ENCODE measurements at places on chromosomes 5 and 9.

DNA sequence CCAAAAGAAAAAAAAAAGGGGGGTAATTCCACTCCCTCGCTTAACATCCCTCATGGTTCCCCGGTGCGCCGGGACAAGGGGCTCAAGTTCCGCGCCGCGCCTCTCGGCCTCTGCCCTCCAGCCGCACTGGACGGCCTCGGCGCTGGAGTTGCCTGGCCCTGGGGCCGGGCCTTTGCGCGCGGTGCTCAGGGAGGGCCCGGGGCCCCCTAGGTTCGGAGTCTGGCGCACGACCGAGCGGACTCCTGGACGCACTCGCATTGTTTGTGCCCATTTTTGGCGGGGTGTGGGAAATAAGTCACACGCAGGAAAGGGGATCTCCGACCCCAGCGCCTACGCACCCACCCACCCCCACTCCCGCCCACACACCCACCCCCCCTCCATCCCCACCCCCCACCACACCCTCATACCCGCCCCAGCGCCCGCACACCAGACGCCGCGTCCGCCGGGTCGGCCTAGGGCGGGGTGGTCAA is 381 bp downstream of the MED22 start:
- no peak for DNase-seq

DNA sequence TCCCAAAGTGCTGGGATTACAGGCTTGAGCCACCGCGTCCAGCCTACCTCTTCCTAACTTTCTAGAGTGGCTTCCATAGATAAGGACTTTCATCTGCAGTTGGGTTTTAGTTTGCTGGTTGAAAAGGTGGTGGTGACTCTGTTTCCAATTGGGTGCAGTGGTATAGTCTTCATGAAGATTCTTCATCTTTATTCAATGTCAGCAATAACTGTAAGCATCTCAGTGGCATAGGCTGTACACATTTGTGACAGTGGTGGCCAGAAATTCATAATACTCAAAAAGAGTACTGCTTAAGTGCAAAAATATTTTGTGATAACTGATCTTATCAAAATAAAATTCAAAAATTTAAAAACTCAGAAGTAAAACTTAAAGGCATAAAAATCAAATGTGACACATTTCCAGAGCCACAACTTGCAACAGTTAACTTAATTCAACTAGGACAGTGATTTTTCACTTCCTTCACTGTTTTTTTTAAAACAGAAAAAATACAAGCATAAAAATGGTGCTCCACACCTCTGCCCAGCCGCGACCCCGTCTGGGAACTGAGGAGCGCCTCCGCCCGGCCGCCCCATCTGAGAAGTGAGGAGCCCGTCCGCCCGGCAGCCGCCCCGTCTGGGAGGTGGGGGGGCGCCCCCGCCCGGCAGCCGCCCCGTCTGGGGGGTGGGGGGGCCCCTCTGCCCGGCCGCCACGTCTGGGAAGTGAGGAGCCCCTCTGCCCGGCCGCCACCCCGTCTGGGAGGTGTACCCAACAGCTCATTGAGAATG is 56.4 kb upstream of the CDK5RAP2 start:
- DNase-seq = no peak

DNA sequence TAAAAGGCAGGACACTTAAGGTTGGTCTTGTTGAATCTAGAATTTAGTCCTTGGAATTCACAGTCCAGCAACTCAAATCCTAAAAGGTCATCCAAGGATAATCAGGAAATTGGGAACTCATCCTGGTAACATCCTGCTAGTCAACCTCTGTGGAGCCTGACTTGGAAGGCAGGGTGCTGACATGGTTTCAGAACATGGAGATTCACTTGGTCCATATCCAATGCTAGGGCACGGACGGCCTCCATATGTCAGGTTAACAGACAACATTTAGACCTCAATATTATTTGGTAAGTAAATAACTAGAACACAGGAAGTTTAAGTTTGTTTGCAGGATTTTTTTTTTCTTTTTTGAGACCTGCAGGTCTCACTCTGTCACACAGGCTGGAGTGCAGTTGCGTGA is 783 bp upstream of the DNAH5 start:
- DNase-seq = no peak

- DNase-seq = no peak
These were observed 277.6 kb upstream of the EFNA5 start for GRCh38 chr5:107948377-107948776.

DNA sequence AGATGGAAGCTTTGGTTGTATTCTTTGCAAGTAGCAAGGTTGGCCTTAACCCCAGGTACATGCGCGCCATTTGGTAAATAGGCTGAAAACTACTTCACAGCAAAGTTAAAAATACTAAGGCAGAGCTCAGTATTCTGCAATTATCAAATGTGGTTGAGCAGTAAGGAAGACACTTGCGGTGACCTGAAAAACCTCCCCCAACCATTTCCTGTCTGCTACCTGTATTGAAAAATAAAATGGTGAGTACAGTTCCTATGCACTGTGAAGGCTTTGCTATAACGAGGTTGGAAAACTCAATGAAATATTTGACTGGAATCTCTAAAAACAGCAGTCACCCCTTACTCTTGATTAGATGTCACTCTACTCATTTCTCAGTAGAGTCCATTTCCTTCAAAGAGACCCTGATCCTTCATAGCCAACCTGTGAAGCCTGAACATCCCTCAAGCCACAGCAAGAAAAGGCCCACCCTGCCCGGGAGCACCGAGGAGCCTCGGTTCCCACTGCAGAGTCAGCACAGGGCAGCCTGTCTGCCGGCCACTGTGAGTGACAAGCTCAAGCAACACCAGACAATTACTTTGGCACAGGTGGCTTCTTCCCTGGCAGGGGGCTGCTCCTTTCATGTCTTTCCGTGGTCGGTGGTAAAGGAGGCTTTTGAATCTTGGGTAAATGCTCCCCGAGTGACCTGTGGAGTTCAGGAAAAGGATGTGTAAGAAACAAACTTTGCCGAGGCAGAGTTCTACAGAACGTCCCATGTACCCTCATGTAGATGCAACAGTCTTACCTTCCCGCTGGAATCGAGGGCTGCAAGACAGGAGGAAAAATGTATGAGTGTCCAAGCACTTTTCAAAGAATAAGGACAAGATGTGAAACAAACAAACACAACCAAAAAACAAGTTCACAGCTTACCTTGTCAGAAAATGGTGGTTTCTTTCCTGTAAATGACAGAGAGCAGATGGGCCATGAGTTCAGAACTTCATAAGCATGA is 29.6 kb downstream of the C5orf58 start:
- no peak for DNase-seq

GRCh38 chr5:1106385-1107166 is 5.3 kb downstream of the SLC12A7 start:
- no peak for DNase-seq

- DNase-seq = no peak
These were observed 32.7 kb upstream of the DNAH5 start for GRCh38 chr5:13976867-13977830.

Measured in activated CD4-positive, CD25-positive, alpha-beta regulatory T cell treated with anti-CD3 and anti-CD28 coated beads, Interleukin-2, amount 50 U/mL, for 16 hours (primary cell).